ENCODE measurements at places on chromosomes 7 and 10.
A peak's percentile ranks its signal among the peaks of the same experiment; 100 is the strongest.

- DNase-seq, result peak; percentile 14
These were observed 14.0 kb upstream of the SLC18A2 start for GRCh38 chr10:117226813-117227451.

DNA sequence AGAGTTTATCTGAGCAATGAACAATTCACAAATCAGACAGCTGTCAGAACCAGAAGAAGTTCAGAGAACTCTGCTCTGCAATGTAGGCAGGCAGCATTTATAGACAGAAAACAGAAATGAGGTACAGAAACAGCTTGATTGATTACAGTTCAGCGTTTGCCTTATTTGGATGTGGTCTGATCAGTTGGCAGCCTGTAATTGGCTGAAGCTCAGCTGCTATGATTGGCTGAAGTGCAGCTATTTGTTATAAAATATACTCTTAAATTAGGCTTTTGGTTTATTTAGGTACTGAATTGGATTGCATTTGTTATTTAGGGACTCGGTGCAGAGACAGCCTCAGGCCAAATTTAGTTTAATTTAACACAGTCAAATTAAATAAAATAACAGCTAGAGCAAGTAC, 85.8 kb upstream of the JAZF1 start:
- DNase-seq, result no peak

DNA sequence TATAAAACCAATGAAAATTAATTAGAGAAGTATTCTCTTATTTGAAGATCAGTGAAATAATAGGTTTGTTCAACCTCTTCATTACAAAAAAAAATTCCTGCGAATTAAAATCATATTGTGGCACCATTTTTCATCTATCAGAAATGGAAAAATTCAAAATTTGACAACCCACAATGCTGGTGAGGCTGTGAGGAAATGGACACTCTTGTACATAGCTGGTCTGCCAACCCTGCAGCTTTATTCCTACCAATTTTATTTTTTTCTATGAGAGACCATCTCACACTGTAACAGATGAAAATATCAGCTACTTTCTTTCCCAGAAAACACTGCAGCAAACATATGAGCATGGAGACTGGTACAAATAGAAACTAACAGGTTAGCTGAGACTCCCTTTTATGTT, 208.8 kb upstream of the SEMA3E start:
- no peak for DNase-seq

DNA sequence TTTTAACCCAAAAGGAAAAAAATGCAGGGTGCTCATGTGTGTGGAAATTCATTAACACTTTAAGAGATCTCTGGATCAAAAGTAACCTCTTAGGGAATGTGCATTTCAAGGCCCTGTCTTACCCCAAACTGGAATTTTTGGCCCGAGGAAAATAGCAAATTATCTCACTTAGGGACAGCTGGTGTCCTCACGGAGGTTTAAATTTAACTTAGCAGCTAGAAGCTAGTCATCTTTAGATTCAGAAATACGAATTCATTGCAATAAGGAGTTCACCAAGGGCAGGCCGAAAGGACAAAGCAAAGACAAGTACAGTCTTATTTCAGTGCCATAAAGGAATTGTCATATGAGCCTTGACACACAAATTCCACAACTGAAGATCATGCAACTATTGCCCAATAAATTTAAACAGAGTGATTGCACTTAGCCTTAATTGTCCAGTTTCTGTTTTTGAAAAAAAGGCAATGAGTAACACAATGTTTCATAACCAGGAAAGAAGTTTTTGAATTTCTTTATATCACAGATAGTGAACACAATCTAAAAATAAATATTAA, 22.4 kb upstream of the SEMA3C start:
- peak; percentile 40 for DNase-seq

Measured in brain microvascular endothelial cell (primary cell).